NCI-H2227 treated with DMSO at 0.1 percent for 48 hours (cell line): ENCODE measurements at places on chromosomes 12 and 14.

GRCh38 chr14:91223028-91223783, 21.3 kb downstream of the GPR68 start:
- no peak for DNase-seq

- no peak for DNase-seq
Observed at GRCh38 chr14:75022655-75023054, 19.9 kb downstream of the EIF2B2 start.

DNA sequence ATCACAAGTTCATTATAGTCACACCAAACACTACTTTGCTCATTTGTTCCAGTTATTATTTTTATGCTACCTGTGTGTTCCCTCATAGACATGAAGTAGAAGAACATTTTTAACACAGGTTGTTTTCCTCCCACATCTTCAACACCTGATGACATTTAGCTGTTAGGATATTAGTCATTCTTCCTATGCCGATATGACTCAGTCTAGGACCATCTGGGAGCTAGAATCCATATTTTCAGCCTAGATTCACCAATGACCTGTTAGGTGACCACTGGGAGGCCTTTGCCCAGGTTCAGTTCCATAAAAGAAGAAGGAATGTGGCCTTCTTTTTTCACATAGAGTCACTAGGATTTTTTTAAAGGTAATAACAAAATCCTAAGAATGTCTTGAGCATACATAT, 222.8 kb downstream of the C12orf42 start:
- DNase-seq, result no peak

DNA sequence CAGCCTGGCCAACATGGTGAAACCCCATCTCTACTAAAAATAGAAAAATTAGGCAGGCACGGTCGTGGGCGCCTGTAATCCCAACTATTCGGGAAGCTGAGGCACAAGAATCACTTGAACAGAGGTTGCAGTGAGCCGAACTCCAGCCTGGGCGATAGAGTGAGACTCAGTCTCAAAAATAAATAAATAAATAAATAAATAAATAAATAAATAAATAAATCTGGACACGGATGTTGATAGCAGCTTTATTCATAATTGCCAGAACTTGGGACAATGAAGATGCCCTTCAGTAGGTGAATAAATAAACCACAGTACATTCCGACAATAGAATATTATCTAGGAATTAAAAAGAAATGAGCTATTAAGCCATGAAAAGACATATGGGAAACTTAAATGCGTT, 31.1 kb downstream of the TMEM30B start:
- DNase-seq, result no peak

DNA sequence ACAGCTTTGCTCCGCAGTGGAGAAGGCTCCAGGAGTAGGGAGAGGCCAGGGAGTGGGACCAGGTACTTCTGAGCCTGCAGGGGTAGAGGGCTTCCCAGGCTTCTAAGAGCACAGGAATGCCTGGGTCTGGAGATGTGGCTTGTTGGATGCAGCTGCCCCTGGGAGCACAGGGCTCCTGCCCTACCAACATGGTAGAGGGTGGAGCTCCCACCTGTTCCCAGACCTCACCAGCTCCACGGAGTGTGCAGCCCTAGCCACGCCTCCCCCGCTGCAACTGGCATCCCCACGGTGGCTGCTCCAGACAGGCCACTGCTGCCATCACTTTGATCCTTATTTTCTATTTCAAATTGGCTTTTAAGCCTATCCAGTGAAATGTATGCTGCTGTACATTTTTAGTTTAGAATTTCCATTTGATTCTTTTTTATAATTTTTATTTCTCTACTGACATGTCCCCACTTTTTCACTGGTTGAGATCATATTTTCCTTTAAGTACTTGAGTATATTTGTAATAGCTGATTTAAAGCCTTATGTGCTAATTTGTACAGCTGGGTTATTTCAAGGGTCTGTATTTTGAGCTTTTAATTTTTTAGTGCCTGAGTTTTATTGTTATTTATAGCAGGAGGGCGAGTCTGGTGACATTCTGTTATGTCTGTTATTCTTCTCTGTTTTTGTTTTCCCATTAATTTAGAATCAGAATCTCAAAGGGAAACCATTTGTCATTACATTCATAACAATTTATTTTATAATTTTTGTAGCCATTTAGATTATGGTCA, 78.0 kb downstream of the DERA start:
- no peak for DNase-seq

- no peak for DNase-seq
Observed at GRCh38 chr12:71601546-71601945, 62.1 kb downstream of the ZFC3H1 start.

DNA sequence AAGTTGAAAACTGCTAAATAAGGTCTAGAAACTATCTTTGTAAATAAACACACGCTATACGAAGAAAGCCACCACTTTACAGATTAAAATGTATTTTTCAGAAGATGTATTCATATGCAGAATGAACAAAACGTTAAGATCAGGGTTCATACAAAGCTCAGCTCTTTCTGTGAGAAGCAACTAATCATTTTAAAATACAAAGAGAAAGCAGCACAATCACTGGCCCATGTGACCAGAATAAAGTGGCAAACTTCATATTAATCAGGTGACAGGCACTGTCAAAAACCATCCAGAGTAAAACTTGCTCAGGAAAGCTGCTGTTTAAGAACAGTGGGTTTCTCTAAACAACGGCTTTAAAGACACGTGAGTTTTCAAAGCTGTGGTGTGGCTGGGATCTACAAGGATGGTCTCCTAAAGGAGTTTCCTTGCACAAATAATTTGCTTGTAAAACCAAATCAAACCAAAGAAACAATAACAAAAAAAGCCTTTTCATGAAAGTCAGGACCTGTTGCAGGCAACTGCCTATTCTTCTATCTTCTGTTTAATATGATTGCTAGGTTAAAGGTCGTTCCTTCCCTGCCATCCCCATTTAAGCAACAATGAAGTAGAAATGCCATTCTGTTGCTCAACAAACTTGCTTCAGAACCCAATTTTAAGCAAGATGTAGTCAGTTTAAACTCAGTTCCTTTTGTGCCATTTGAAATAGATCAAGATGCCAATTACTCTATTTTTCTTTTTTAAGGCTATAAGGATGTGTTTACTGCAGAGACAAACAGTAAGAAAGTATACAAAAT, 22.3 kb downstream of the SEL1L start:
- no peak for DNase-seq

DNA sequence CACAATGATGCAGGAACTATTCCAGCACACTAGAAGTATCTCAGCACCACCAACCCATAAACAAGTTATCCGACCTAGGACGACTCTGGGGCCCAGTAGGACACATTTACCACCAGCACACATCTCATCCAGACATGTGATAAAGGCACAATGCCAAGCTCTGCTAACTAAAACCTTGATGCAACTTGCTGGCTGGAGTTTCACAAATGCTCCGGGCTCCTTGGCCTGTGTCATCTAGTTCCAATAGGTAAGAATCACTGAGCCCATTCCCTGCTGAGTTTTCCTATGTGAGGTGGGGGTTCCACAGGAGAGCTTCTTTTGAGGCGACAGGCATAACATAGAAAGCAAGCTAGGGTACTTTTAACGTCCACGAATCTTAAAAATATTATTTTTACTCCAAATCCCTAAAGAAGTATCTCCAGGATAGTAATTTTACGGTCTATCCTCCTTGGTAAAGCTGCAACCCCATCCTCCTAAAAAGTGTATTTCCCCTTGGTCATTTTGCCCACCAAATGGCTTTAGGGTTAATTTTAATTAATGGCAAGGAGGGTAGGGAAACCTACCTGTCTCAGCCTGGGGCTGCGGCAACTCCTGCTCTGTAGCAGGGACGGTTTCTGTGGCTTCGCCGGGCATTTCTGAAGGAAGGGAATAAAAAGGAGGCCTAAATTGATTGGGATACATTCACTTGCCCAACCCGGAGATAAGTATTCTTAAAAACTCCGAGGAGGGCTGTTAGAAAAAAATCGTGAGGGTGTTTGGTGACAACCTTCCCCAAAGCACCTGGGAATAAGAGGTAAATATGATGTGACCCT, 1.0 kb downstream of the NACA start:
- no peak for DNase-seq

DNA sequence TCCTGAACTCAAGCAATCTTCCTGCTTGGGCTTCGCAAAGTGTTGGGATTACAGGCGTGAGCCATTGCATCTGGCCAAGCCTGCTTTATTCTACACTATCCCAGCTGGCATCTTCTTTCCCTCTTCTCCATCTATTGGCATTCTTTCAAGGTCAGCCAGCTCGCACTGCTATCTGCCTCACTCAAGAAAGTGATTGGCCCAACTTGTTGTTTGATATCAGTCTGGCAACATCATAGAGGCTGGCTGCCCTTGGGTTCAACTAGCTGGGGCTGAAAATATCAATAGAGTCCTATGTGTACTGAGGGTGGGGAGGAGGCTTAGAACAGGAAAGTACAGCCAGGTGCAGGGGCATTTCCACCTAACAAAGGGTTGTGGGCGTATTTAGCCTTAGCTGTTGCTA, 17.1 kb downstream of the GMFB start:
- DNase-seq, result no peak

DNA sequence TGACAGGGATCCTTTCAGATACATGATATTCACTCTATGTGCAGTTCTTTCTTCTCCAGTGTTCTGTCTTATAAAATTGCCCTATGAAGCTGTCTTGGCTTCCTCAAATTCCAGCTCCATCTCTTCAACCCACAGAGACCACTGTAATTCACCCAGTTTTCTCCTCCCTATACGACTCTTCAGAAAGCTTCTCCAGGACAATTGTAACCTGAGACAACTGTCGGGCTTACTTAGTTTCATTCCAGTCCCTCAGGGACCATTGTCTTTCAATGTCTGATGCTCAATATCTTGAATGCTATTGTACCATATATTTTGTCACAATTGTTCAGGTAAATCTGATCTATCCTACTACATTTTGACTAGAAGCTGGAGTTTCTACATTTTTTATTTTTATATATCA, 345.3 kb downstream of the RPL10L start:
- no peak for DNase-seq

GRCh38 chr12:132858718-132859266, 28.6 kb downstream of the CHFR start:
- DNase-seq, result no peak

DNA sequence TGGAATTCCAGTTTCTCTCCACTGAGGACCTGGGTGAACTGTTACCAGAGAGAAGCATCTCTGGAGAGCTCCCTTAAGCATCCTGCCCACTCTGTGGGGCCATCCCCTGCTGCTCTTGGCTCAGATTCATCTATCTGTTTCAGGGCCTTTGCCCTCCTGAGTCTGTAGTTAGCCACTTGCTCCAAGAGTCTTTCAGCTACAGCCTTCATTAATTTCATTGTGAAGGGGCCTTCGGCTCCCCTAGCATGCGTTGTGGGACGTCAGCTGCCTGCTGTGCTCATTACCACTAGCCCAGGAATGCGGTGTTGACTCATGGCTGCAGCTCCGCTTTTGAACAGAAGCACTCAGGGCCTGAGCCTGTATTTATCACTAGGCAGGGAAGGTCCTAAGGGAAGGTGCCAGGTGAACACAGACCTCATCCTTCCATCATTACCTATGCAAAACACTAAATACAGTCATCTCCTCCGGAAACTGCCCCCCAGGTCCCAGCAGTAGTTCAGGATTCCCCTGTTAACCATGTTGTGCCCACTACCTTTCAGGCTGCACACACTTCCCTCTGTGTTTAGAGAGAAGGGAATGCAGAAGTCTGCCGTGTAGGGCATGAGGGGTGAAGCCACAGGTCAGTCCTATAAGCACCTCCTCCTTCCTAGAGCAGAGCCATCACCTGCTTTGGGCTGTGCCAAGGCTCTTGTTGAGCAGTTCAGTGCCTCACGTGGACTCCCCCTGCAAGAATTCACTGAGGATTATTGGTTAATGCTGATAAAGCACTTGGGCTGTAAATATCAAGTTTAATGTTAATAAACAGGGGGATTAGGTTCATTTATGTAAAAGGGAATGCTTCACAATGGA, 191.4 kb downstream of the CACNA1C start:
- DNase-seq, result peak; percentile 69

DNA sequence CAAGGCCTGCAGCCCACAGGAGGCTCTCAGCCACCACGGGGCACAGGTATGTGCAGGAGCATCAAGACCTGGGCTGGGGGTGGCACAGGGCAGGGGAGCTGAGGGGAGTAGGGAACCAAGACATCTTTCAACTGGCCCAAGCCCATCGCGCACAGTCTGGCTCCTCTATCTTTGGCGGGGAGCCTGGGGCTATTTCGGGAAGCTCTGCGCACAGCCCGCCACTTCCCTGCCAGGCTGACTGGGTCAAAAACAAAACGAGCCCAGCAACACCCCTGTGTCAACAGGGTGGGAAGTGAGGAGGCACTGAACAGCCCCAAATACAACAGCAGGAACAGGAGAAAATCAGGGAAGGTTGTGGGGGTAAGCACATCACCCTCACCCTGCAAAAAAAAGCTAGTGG, 83.9 kb downstream of the ARL6IP4 start:
- DNase-seq, result no peak

DNA sequence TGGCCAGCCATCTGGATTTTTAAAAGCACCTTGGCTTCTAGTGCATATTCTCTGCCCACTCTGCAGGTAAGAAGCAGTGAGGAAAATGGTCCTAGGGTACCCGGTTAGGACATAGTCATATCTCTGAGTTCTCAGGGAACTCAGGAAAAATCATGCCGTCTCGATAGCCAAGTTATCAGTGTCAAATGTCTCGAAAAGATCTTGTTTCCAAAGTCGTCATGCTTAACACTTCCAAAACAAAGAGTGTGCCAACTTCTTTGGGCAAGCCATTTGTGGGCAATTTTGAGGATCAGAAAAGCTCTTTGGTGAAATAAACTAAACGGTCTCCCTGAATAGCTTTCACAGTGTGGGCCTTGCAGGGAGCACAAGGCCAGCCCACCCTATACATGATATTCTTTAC, 39.2 kb downstream of the RASSF3 start:
- no peak for DNase-seq

- peak; percentile 29 for DNase-seq
Observed at GRCh38 chr12:118704527-118705241, 276.7 kb upstream of the SRRM4 start.

DNA sequence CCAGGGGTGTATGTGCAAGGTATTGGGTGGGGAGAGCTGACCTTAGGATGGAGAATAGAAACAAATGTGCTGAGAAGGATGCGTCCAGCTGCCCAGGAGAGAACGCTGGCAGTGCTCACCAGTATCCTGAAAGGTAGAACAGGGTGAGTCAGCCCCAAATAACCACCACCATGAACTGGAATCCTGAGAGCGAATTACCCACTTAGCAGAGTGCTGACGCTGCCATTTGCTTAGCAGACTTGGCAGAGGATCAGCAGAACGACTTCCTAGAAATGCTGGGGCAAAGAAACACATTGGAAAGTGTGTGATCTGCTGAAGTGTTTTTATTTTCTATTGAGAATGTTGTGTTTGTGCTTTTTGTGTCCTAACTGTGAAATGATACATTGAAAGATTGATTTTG, 213.6 kb downstream of the ADGRD1 start:
- no peak for DNase-seq

- no peak for DNase-seq
Observed at GRCh38 chr12:110862329-110862728, 15.5 kb downstream of the CCDC63 start.

GRCh38 chr12:46388427-46389021, 16.0 kb upstream of the SLC38A2 start:
- DNase-seq, result no peak

DNA sequence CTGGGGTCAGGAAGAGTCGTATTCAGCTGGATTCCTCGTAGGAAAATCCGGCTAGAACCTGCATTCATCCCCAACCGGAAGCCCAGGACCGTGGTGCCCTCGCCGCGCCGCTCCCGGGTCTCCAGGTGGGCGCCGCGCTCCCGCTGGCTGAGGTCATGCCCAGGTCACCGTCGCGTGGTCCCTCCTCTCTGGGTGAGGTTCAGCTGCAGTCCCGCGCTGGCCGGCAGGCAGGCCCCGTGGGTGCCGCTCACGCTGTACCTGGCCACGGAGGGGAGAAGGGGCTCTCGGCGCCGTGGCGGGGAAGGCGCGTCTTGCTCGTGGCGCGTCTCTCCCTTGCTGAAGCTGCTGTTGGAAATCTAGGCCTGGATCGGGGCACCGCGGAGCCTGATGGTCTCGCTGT, 44.5 kb downstream of the LRTM2 start:
- DNase-seq, result no peak
